Fibroblast of pulmonary artery (primary cell): ENCODE measurements at places on chromosomes 7 and 10.
A peak's percentile ranks its signal among the peaks of the same experiment; 100 is the strongest.

GRCh38 chr10:88886557-88886956, 6.5 kb downstream of the STAMBPL1 start:
- DNase-seq: no peak

DNA sequence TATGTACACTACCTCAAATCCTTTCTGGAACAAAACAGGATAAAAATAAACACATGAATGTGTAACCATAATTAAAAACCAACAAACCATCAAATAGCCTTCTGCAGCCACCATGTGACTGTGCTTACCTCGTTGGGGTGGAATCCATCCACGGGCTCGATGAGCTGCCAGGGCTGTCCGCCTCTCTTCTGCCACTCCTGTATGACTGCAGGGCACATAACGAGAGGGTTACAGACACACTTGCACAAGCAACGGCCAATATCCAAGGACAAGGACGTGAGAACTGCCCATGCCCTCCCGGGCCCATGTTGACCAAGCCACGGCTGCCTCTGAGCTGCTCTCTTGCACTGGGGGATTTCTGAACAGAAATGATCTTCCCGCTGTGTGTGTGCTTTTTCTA, 132.2 kb downstream of the ANLN start:
- no peak for DNase-seq

DNA sequence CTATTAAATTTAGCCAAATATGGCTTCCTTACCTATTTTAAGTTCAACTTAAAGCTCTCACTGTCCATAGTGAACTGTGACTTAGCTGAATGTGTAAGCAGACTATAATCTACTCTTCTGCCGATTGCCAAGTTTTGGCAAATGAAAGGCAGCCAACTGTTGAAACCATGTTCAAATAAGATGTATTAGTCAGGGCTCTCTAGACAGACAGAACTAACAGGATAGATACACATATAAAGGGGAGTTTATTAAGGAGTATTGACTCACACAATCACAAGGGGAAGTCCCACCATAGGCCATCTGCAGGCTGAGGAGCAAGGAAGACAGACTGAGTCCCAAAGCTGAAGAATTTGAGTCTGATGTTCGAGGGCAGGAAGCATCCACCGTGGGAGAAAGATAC, 837.7 kb upstream of the AUTS2 start:
- DNase-seq: no peak

GRCh38 chr7:25789701-25790640, 362.0 kb upstream of the NFE2L3 start:
- no peak for DNase-seq

DNA sequence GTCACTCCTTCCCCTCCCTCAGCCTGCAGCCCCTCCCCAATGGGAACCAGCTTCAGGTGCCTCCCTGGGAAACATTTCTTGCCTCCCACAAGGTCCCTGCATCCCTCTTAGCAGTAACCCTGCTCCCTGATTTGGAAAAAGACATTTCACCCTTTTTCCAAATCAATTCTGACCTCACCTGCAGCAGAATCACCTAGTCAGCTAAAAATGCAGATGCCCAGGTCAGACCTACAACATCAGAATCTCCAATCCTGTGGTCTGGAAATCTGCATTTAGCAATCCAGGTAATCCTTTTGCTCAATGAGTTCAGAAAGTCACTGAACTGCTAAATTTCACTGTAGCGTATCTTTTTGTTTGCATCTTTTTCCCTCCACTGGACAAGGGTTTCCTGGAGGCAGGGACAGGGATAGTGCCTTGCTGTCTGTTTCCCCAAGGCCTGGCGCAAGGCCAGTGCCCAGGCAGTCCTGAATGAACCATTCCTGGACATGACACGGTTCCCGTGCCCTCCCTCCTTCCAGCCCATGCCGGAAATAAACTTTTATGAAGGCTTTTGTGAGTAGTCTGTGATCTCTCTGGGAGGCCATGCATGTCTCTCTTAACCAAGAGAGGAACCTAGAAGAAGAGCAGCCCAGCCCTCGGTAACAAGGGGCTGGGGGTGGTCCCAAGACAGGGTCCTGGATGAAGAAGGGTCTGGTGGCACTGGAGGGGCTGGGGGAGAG, 44.0 kb downstream of the COL13A1 start:
- DNase-seq: peak; percentile 57

GRCh38 chr10:110834629-110835301, 37.0 kb upstream of the PDCD4 start:
- peak; percentile 25 for DNase-seq

DNA sequence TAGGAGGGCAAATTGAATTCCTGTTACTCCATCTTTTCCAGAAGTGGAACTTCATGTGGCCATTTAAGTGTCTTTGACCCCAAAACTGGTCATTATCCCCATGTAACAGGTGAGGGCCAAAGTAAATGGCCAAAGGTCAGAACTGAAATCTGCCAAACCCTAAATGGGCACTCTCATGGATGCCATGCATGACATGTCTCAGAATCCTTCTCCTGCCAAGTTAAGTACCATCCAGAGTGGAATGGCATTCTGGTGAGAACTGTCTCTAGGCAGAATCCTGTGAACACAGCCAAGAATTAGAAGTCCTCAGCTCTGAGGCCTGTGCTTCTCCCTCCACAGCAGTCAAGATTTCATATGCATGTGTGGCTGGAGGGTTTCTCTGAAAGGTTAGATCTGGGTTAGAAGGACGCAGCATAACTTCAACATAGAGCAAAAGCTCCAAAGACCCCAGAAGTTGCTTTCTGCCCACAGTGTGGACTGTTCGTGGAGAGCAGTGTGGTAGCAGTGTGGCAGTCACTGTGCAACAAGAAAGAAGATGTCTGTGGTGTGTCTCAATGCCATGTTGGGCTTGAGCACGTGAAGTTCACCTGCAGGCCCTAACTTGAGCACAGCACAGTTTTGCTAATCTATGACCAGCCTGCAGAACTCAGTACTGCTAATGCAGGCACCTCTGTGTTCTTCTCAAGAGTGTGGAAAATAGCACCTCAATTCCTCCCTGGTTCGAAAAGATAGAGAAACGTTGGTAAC, 121.3 kb downstream of the ADCY1 start:
- no peak for DNase-seq

DNA sequence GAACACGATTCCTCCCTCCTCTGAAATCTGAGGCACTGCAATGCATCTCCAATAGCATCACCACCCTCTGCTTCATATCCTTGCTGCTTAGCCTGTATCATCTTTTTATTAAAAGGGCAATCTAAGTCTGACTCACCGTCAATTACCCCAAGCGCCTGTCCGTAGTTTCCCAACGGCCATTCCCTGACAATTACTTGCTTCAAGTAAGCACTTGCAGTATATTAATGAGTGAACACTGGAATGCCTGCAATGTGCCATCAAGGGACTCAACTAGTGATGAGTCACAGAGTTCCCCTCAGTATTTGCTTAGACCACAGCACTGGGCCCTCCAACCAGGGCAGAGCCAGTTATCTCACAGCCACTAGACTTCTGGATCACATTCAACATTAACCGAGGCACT, 19.5 kb upstream of the PPP1R3C start:
- peak; percentile 83 for DNase-seq

GRCh38 chr7:116087291-116087690, 56.7 kb upstream of the TFEC start:
- DNase-seq: no peak

GRCh38 chr10:127945341-127945758, 38.4 kb downstream of the PTPRE start:
- DNase-seq: peak; percentile 67

DNA sequence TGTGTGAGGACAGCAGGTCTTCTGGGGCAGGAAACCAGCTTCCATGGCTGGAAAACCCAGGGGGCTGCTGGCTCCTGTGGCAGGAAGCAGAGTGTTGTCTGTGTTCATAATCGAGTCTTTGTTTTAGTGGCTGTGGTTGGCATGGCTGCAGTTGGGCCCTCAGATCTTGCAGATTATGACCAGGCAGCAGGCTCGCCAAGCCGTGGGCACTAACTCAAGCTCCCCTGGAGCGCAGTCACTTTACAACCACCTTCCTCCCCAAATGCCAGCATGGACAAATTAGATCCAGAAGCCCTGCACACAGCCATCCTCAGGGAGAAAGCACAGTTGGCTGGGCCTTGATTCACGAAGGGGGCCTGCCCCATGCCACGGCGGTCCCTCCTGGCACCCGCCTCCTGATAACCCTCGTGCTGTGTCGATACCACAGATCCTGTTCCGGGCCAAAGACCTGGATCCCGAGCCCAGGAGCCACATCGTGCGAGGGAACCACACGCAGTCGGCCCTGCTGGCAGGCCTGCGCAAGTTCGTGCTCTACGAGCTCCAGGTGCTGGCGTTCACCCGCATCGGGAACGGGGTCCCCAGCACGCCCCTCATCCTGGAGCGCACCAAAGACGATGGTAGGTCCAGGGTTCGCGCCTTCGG, 552.5 kb upstream of the FOXK1 start:
- DNase-seq: no peak

- no peak for DNase-seq
These were observed 120.7 kb upstream of the GDF10 start for GRCh38 chr10:47179291-47179647.

- DNase-seq: no peak
These were observed 21.6 kb downstream of the JCAD start for GRCh38 chr10:30037620-30038336.

DNA sequence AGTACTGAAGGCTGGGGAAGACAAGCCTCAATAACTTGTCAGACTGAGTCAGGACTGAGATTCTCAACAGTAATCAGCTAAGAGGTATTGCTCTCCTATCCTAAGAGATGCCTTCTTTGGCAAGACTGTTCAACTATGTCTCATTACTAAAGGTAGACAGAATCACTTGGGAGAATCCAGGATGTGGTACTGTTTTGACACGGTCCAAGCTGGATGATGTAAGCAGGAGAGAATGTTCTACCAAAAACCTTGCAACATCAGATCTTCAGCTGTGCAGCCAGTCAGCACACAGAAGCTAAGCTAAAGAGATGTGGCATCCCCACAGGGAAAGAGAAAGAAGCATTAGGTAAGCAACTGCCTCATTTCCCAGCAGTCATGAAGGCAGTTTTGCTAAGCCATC, 391.4 kb downstream of the NRG3 start:
- DNase-seq: peak; percentile 83

DNA sequence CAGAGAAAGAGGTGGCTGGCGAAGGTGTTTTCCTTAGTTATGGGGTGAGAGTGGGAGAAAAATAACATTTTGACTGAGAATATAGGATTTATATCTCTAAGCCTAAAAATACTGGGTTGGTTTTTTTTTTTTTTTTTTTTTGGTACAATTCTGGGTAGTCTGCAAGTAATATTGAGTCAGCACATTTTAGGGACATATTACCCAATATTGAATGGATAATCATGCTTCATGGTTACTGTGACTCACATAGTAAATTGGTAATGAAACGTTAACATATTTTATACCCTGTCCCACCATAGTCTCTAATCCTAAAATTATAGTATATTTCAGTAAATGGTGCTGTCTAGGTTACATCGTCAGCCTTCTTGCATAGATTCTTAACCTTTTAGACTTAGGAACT, 91.4 kb downstream of the TPST1 start:
- DNase-seq: peak; percentile 55

GRCh38 chr7:91949221-91950009, 8.8 kb downstream of the AKAP9 start:
- DNase-seq: peak; percentile 12

DNA sequence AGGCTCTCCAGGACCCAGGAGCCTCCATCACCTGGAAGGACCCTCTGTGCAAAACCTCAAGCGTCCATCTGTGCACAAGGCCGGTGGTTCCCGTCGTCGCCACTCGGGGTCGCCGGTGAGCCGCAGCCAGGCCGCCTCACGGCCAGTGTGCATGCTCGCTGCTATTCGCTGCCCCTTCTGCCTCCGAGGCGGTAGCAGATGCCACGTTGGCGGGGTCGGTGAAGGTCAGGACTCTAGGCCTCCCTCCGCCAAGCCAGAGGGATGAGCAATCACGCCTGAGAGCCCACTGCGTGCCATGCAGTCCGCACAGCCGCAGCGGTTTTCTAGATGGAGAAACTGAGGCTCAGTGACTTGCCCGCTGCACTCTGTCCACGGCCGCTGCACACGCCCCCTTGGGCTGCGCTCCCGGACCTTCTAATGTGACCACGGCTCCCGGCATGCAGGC, 5.7 kb downstream of the UPK3B start:
- peak; percentile 64 for DNase-seq

GRCh38 chr7:4168541-4168940, 513.6 kb upstream of the FOXK1 start:
- DNase-seq: no peak

- DNase-seq: peak; percentile 65
These were observed 41.9 kb downstream of the RNLS start for GRCh38 chr10:88541116-88541626.

DNA sequence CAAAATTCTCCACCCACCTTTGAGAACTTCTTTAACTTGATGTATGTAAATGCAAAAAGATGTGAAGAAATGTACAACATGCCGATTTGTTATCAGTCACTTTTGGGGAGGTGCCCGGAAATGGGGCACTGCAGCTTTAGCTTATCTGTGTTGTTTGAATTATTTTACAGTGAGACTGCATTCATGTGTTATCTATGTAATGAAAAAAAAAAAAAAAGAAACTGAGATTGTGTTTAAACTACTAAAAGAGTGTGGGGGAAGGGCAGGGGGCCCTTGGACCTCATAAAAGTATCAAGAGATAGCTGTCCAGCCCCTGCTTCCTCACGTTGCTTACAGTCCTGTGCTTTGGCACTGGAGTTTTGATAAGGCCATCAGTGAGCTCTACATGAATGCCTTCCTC, 259.4 kb downstream of the STK31 start:
- no peak for DNase-seq

GRCh38 chr10:117268907-117269306, 28.0 kb downstream of the SLC18A2 start:
- no peak for DNase-seq

DNA sequence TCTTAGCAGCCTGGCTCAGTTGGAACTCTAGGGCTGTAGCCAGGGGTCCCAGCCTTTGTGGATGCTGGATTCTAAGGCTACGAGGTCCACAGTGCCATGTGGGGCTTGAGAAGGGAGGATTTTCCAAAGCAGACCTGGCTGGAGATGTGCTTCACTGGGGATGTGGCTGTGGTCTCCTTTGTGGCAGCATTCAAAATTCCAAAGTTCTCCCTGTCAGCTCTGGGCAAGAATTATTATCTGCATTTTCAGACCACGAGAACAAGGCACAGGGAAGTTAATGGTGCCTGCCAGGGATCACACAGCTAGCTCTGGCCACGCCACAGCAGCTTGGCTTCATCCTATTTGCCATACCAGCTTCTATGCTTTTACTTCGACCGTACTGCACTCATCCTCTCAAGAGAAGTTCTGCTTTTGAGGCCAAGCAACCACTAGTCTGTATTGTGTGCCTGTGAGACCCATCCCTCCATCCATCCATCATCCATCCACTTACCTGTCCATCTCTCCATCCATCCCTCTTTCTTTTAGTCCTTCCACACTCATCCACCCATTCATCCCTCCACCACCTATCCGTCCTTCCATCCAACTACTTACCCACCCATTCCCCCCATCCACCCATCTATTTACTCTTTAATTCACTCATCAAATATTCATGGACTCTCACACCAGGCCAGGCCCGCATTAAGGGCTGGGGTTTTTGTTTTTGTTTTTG, 71.5 kb downstream of the ZMIZ1 start:
- DNase-seq: no peak

- DNase-seq: no peak
These were observed 123.4 kb upstream of the ZNF746 start for GRCh38 chr7:149620961-149621360.

GRCh38 chr10:11909618-11910017, 86.5 kb downstream of the PROSER2 start:
- DNase-seq: no peak
